Fibroblast of skin of back (primary cell): ENCODE measurements at places on chromosomes 6 and 20.
A peak's percentile ranks its signal among the peaks of the same experiment; 100 is the strongest.

DNA sequence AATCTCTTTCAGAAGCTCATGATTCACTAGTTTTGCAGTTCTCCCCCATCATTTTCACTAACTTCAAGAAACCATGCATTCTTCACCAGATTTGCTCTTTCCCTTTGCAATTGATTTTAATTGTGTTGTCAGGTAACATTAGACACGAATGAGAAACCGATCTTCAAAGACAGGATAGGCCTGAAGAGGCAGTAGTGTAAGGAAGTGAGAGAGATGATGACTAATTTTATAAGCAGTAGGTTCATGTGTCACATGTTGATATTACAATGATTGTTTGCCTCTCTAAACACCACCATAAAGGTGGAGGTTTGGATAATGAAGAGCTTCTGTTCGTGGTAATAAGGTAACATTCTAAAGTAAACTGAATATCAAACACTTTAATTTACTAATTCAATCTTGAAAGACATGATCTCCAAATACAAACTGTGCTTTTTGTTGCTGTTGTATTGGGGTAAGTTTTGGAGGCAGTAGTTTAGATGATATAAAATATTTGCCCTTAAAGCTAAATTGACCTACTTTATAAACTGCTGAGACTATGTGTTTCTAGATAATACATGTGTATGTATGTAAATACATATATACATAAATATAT lies 207.2 kb downstream of the PHACTR1 start:
- DNase-seq, result no peak

GRCh38 chr20:36120991-36121390 lies 33.5 kb upstream of the EPB41L1 start:
- no peak for DNase-seq

- no peak for DNase-seq
Measured at GRCh38 chr6:16483315-16483875, 245.0 kb downstream of the GMPR start.

DNA sequence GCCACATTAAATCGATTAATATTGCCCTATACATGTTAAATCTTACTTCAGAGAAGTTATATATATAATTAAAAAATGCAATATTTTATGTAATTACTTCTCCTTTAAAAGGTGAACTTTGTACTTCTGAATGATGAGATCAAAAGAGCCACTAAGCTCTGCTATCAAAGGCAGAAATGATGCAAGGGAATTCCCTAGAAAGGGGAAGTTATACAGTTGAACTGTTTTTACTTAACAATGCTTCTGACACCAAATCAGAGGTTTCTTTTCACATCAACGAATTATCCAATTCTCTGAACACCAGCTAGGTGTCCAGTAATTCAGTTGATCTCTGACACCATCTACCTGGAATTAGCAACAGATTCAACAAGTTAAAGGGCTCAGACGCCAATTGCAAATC lies 319.9 kb upstream of the TSHZ2 start:
- DNase-seq, result no peak

DNA sequence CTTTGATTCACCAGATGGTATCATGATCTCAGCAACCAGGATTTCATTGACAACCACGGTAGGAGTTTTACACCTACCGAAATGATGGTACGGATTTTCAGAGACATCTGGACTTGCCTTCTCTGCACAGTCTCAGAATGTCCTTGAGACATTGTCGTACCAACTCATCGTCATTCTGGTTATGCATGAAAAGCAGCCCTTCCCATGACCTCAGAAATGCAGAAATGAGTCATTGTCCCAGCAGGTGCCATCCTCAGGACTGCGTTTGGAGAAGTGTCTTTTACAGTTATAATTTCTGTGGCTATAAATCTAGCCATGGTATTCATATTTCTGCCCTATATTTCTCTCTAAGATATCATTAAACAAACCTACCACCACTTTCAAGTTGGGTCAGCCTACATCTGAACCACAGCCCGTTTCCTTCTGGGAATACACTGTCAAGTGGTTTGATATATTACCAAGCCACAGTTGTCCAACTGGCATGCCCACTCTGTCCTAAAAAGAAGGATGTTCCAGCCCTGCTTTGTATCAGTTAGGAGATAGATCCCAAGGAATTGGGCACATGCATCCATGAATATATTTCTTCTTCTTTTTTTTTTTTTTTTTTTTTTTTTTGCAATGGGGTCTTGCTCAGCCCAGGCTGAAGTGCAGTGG lies 7.5 kb upstream of the BFSP1 start:
- peak; percentile 53 for DNase-seq

GRCh38 chr6:20575704-20576451 lies 41.6 kb downstream of the CDKAL1 start:
- no peak for DNase-seq

DNA sequence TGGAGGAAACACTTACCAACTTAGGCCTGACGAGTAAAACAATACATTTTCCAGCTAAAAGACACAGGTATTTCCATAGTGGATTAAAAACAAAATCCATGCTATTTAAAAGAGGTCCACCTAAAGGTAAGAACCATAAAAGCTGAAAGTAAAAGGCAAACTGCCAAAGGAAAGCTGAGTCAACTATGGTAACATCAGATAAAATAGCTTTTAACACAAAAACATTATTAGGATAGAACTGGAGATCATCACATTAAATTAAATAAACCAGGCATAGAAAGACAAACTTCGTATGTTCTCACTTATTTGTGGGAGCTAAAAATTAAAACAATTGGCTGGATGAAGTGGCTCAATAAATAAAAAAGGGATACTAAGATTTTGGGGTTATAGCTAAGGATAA lies 166.8 kb upstream of the SLC22A16 start:
- no peak for DNase-seq

DNA sequence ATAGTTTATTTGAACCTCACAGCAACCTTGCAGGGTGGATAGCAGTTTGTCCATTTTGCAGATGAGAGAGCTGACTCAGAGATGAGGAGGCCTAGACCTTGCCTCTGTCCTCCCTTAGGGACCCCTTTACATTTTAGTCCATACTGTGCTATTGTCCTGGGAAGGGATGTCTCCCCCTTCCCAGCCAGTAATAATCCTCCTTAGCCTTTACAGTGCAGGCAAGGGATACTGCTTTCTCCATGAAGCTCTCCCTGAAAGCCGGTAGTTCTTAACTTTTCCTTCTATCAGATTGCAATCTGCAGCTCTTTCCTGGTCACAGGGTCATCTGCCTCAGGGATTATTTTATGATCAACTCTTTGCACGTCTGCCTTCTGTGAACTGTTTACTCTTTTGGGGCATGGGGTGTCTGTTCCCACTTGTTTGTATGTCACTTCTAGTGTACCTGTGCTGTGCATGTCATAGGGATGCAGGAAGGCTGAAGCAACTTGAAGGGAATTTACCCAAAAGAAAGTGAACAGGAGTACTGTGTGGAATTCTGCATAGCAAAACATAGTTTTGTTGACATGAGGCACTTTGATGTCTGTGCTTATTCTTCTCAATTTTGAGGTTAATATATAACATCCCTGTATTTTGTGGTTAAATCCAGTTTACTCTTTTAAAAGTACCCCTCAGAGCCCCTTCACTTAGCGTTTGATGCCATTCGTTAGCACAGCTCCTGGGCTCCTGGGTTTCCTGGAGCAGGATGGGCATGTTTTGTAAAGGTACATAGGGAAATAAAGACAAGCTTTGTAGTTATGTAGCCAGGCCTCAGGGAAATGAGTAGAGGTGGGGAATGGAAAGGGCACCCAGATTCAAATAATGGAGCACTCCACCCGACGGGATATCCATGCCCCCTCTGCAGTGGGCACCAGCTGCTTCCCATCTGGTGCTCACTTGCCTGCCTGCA lies 38.1 kb downstream of the DHX35 start:
- no peak for DNase-seq
